ENCODE measurements at places on chromosomes 6 and 20.

DNA sequence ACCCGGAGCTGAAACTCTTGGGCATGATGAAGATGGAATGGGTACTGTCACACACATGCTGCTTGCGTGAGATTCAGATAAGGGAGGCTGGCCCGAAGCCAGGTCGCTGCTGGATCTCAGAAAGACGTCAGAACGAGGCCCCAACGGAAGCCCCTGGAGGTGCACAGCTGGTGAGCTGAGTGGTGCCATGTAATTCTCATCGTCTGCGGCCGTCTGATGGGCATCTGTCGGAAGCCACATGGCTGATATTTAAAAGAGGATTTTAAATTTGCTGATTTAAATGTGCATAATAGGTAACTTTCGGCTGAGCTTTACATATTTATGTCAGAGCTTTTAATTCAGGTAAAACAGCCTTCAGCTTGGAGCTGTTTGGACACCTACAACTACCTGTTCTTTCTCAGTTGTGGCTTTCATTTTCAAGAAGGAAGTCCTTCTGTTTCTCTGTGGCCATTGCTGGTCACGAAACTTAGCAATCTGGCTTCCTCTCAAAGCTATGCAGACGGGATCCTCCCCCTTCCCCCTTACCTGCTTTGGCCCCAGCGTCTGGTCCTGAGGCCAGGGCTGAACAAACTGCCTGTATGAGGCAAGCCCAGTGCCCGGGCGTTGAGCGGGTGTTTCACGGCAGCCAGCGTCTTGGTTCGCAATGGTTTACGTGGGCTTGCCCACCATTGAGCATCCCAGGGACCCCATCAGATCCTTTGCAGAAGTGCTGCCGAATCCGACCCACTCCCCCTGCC, 9.2 kb downstream of the SLCO4A1 start:
- no peak for DNase-seq

DNA sequence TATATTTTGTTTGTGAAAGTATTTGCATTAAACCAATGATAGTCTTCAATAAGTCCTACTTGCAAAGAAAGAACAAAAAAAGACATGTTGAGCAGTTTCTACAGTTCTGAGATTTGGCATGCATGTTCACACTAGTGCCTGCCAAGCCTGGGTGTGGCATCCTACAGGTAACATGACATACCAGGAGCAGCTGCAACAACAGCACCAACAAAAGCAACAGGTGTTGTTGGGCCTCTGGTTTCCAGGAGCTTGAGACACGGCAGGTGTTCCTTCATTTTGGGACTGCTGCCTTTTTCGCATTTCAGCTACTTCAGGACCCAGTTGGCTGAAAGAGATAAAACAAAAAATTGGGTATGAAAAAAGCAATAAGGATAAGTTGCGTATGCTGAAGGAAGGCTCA, 41.2 kb upstream of the MTRF1L start:
- no peak for DNase-seq

DNA sequence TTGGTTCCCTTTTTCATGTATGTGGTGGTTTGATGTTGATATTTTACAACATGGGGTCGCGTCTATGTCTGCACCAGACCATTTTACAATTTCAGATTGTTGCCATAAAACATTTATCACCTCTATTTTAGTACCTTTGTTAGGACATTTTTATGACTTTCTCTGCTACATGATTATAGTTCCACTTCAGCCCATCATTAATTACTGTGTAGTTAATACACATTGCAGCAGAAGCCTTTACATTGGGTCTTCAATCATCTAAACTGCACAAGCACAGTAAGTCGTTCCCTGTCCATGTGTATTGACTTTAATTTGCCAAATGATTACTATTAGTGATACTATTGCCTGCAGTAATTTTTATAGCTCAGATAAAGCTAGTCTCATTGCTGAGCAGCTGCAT, 15.7 kb upstream of the TMEM217 start:
- DNase-seq: no peak

DNA sequence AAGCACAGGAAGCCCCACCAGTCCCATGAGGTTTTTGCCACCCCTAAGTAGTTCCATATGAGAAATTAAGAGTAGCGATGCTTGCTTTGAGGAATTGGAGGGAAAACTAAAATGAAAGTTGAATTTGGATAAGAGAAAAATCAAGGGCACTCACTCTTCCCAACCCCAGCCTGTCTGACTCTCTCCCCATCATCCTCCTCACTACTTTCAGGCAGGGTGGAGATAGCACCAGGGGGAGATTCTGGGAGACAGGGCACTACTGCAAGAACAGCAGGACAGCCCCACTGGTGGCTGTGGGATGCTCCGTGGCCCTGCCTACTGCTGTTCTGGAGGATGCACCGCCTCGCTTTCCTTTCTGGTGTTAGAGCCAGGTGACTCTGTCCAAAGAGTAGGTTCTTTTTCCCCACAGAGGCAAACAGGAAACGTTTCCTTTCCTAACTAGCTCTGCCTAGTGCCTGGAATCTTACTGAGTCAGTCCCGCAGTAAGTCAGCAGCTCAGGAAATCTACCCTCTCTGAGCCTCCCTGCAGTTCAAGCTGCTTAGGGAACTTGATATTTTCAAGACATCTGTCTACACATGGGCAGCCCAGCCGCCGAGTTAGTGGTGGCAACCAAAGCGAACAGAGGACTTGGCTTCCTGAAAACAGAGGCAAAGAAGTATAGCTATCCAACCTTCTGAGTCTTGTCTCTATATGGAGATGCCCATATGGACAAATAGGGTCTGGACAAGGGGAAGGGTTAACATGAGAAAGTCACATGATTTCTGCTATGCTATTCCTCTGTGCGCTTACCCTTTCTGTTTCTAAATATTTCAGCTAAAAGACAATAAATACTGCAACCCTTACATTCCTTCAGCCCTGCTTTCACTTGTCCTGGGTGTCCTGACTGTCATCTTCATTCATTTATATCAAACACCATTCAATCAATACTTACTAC, 11.4 kb downstream of the HLA-E start:
- no peak for DNase-seq

GRCh38 chr6:31952140-31952805, 6.4 kb downstream of the CFB start:
- peak; percentile 60 for DNase-seq
